Muscle of arm (tissue), 14 donors: ENCODE measurements at places on chromosomes 1 and 21. TPM values are rescaled to one million over a fixed set of nuclear protein-coding genes. Genes with fewer than 3 reads are reported as not detected.

DNA sequence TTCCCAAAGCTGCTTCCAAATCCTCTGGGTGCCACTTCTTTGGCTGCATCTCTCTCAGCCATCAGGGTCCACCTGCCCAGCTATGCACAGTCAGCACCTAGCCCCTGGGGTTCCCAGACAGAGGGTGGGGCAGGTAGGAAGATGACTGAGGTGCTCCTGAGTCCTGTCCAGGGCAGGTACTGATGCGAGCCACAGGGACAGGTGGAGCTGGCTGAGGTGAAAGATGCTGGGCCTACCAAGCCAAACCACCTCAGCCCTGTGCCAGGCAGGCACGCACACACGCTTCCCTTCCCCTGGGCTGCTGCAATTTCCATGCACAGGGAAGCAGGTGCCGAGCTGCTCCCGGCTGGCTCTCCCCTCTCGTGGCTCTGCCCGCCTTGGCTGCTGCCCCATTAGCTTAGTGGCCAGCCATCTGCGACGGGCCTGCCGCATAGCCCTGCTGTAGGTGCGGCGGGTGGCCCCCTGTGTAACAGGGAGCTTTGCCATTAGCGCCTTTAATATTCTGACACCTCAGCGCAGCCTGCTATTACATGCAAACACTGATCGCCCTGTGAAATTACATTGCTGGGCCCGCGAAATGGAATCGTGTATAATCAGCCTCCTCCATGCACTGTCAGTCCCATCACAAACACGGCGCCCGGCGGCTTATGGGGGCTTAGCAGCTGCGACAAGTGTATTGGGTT lies 38.9 kb downstream of the DMAP1 start:
- no peak for DNase-seq

DNA sequence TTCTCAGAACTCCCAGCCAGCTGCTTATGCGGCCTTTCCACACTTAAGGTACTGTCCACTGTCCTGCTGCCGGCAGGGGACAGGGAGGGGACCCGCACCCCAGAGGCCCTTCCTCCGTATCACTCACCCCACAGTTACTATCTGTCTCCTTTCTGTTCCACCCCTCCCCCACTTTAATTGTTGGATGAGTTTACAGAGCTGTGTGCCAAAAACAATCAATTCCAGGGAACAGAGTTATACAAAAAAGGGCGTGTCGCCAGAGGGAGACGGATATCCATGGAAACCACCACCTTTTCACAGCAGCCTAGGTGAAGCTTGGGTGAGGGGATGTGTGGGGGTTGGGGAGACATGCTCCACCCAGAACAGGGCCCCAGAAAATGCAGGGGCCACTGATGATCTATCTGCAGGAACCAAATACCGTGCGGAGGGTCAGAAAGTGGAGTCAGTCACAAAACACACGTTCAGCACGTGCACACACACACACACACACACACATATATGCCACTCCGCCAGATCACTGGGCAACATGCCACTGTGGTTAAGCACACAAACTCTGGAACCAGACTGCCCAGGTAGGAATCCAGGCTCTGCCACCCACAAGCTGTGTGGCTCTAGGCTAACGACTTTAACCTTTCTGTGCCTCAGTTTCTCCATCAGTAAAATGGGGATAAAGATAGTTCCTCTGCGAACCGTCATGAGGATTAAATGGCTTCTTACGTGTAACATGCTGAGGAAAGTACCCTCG lies 30.5 kb downstream of the CASZ1 start:
- DNase-seq, result no peak

DNA sequence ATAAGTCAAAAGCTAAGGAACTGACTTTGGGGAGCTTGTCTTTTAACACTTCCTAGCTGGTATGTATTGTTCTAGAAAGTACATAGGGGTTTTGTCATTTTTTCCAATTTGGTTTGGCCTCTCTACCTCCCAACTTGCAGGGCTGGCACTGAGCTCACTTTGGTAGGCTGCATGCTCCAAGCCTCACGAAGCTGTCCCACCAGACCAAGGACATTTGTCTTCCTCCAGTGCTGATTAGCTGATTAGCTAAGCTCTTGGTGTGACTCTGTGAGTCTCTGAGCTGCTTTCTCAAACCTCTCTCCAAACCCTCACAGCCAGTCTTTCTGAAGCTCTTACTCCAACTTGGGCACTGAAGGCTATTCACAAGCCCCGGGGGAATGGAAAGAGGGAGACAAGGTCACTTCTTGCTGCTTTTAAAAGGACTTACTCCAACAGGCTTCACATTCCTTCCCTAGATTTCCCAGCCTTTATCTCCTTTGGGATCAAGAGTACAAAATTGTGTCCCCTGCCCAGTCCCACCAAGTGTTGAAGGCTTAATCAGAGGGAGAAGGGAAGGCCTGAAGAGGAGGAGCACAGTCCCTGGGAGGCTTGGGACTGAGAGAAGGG lies 893 bp upstream of the CFAP45 start:
- no peak for DNase-seq

ACTN2 gene
- 1,661 TPM for polyA plus RNA-seq

DISC1 gene
- polyA plus RNA-seq, result 7.5 TPM

TAS1R1 gene
- polyA plus RNA-seq, result 6.7 TPM

SLC25A44 gene
- polyA plus RNA-seq, result 12.3 TPM

BEND5 gene
- polyA plus RNA-seq, result 11.5 TPM
